Liver (tissue), 10 donors: ENCODE measurements at places on chromosomes 2 and 18.

DNA sequence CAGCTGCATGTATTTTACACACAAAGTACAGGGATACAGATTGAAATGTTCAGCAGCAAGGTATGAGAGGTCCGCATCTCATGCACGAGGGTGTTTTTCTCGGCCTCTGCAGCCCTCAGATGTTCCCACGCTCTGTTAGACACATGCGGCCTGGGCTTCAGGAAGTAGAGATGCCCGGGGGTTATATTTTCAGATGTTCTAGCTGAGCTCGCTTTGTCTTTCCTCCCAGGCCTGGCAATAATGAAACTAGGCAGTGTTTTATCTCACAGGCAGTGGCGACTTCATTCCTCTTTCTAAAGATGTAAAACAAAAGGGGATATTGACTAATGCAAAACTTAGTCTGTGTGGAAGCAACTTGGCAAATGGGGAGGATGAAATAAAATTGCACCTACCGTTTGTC is 190.7 kb downstream of the GBX2 start:
- no peak for DNase-seq

DNA sequence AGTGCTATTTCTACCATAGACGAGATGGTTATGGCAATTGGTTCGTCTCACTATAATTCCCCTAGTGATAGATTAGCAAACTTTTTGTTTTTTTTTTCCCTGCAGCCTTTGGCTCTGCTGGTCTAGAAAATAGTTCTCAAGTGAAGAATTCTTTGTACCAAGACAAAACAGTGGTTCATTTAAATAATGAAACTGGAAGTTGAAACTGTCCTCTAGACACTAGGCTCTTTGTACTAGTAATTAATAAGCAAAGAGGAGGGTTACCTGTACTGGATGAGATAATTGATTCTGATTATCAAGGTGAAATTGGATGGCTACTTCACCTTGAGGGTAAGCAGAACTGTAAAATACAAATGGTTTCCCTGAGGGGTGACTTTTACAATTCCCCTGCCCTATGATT is 156.9 kb upstream of the DCC start:
- DNase-seq: no peak

GRCh38 chr2:69828938-69829255 is 563 bp upstream of the GMCL1 start:
- DNase-seq: no peak

DNA sequence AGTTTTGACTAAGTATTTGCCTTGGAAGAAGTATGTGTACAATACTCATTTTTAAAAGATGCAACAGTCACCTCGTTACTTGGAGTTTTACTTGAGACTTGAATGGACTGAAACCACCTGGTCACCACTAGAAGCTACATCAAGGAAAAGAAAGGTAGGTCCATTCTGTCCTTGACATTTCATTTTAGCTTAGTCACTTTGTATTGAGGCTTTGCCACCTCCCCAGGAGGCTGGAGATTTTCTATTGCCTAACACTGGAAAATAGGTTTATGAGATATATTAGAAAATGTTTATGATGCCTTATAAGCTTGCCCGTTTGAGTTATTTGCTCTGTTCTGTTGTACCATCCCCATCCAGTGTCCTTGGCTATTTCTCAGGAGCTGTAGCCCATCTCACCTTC is 107.9 kb upstream of the ETAA1 start:
- DNase-seq: no peak

DNA sequence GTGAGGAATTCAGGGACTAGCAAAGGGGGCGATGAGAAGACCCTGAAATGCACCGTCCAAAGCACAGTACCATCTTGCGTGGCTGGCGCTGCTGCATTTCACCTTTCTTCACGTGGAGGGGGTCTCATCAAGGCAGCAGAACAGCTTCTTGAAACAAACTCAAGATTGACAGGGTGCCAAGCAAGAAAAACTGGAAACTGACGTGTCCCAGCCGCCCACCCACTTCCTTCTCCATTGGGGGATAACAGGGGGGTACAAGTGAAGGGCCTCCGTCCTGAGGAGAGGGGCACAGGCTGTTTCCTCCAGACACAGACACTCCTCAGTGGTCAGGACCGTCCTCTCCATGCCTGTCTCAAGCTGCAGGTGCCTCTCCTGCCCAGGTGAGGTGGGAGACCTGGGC is 32.5 kb downstream of the HDAC4 start:
- DNase-seq: no peak

DNA sequence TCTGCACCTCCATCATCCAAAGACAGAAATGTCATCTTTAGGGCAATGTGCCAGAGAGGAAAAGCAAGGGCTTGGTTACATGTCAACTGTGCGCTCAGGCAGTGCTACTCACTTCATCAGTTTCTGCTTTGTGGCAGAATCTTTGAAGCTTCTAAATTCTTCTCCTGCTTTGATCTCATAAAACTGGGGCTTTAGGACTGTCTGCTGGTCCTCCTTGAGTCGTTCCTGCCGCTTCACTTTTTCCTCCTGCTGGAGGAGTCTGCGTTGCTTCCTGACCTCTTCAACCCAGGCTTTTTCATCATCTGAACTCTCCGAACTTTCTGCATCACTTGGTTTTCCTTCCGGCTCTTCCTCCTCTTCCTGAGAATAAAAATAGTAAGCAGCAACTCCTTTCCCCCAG is 100.8 kb downstream of the NOL10 start:
- DNase-seq: no peak

GRCh38 chr18:48608581-48608980 is 69.8 kb downstream of the CTIF start:
- no peak for DNase-seq

GRCh38 chr2:203594541-203594940 is 59.4 kb upstream of the RAPH1 start:
- DNase-seq: no peak

GRCh38 chr2:130842770-130843169 is 6.1 kb downstream of the ARHGEF4 start:
- no peak for DNase-seq

GRCh38 chr2:226800941-226801784 is 1.5 kb upstream of the IRS1 start:
- DNase-seq: peak; percentile 86

- no peak for DNase-seq
Observed at GRCh38 chr2:96926791-96927190, 56.9 kb upstream of the SEMA4C start.

- no peak for DNase-seq
Observed at GRCh38 chr2:9941996-9942390, 9.5 kb upstream of the GRHL1 start.

- no peak for DNase-seq
Observed at GRCh38 chr18:777021-777420, 35.0 kb downstream of the YES1 start.

GRCh38 chr2:10009811-10010781 is 33.3 kb upstream of the KLF11 start:
- DNase-seq: peak; percentile 60

- DNase-seq: no peak
Observed at GRCh38 chr2:122307763-122308162, 552.3 kb downstream of the TSN start.

GRCh38 chr2:14418115-14418514 is 214.4 kb upstream of the LRATD1 start:
- no peak for DNase-seq

GRCh38 chr18:45136381-45137086 is 455.8 kb downstream of the SETBP1 start:
- no peak for DNase-seq

DNA sequence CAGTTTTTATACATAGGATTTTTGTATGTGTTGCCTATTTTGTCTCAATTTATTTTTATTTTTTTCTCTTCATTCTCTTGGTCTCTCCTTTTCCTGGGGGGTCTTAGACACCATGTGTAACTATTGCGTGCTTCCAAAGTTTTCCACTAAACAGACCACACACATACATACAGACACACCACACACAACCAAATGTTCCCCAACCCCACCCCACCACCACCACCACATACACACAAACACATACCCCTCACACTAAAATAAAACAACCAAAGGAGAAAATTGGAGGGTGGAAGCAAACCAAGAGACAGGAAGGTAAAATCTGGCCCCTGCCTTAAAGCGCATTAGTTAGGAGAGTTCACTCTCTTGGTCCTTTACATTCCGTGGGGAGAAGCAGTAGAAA is 30.0 kb upstream of the ANXA4 start:
- DNase-seq: no peak

DNA sequence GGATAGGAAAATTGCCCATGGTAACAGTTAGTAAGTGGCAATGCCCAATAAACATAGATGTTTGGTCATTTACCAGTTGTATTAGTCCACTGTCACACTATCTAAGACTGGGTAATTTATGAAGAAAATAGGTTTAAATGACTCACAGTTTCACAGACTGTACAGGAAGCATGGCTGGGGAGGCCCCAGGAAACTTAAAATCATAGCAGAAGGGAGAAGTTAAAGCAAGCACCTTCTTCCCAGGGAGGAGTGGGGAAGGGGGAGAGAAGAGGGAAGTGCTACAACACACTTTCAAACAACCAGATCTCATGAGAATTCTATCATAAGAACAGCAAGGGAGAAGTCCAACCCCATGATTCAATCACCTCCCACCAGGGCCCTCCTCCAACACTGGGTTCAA is 23.4 kb downstream of the NR4A2 start:
- no peak for DNase-seq

GRCh38 chr2:165253178-165253577 is 14.0 kb downstream of the SCN2A start:
- no peak for DNase-seq

GRCh38 chr18:70288851-70289328 is at the start of gene SOCS6:
Gene SOCS6 (plus strand): TSS chr18:70289045. CDS start chr18:70324669, 35,624 bp downstream.
- DNase-seq: peak; percentile 62
